ENCODE measurements at places on chromosomes 6 and 20. TPM values are rescaled to one million over a fixed set of nuclear protein-coding genes. Genes with fewer than 3 reads are reported as not detected.

DNA sequence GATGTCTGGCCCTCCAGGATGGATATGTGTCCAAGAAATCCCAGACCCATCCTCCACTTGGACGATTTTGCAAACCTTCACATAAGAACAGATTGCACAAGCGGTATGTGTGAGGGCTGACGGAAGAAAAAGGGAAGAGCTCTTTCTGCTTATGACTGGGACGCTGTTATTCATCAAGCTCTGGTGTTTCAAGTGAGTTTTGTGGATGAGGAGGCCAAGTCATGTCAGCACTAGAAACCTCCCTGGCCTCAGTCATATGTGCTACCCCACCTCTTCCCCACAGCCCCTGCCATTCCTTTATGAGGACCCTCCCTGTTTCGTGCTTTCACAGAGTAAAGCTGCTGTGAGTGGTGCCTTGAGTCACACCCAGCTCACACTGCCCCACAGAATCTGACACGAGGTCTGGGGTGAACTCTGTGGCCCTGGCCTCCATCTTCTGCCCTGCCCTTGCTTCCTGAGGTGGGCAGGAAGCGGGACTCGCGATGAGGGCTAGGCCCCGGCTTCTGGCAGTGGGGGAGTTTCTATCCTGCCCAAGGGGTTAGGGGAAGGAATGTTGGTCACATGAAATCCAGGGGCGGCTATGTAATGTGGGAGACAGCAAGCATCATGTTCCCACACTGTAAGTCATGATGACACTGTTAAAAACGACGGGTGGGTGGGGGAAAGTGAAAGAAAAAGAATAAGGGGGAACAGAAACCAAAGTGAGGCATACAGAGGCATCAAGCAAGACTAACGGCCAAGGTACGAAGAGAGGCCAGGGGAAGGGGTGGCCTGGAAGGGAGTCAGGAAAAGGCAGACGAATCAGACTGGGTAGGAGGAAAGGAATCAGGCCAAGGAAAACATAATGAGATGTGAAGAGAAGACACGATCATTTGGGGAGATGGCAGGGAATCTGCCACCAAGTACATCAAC lies 78.1 kb downstream of the PRDM1 start:
- peak; percentile 97 for DNase-seq

DNA sequence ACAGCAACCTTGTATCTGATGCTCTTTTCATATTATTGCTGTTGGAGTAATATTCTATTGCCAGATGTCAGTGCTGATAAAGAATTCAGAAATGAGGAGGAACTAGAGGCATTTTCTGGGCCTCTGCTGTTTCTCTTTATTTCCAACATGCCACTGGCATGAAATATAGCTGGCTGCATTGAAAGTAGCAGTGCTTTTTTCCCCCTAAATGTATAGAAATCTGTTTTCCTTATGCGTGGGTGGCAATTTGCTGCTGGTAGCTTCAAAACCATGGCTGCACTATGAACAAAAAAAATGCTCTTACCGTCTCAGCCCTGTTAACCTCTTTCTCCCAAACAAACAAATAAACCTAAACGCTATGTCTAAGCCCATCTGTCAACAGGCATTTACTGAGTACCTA lies 442.3 kb upstream of the AGPAT4 start:
- DNase-seq, result no peak

DNA sequence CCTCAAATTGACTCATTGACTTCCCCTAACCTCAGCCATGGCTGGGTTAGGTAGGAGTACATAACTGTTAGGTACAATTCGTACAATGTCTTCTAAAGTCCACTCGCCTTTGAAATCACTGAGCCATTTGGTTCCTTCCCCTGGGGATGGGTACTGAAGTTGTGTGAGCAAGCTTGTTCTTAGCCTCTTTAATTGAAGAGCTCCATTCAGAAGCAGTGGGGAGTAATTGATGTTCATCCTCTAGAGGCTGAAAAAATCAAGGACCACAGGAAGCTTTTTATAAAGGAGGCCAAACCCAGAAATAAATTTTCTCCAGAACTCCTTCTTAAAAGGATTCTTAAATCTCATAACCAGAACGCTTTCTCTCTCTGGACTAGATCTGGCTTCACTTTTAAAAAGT lies 60.6 kb downstream of the ANKS1A start:
- DNase-seq, result no peak

GRCh38 chr20:63834491-63834880 lies 3.4 kb upstream of the ZBTB46 start:
- DNase-seq, result no peak

- DNase-seq, result peak; percentile 79
Observed at GRCh38 chr6:85418059-85418458, 31.8 kb upstream of the NT5E start.

DNA sequence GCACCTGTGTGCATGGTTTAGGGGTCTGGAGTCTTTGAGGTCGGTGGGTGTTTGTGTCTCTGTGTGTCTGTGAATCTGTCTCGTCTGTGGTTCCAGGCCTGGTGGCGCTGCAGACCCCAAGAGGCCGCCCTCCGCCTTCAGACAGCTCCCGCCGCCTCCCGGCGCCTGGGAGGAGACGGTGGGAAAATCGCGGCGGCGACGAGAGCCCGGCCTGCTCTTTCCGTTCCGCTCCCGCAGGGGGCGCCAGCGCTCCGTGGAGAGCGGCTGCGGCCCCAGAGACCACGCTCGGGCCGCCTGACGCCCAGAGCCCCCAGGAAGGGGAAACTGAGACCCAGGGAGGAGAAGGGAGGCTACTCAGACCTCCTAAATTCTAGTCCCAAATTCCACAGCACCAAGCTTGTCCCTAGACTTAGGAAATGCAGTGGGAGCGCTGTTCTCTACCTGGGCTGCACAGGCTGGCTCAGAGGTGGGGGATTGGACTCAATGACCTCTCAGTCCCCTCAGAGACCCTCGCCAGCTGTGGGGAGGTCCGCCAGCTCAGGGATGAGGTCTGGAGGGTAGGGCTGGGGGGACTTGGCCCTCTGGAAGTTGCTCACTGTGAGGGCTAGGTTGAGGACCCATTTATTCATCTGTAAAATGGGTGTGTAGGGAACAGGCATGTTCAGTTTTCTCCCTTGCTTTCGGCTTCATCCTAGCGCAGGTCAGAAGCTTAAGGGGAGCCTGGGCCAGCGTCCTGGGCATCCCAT lies 36.9 kb upstream of the BLCAP start:
- DNase-seq, result peak; percentile 70

DNA sequence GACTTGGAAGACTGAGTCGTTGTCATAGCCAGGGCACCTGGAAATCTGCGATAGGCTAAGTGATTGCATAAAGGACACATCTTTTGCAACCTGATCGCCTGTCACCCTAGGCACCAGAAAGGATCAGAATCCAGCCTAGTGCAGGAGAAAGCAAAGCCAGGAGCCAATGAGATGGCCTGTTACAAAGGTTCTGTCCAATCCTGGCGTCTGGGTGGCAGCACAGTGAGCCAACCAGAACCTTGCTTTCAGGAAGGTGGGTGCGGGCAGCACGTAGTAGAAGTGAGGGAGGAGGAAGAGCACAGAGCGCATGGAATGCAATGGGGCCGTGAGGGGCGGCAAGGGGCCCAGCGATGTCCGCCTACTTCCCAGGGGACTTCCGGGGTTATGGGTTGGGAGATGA lies 120.4 kb upstream of the GGTLC1 start:
- DNase-seq, result no peak

DNA sequence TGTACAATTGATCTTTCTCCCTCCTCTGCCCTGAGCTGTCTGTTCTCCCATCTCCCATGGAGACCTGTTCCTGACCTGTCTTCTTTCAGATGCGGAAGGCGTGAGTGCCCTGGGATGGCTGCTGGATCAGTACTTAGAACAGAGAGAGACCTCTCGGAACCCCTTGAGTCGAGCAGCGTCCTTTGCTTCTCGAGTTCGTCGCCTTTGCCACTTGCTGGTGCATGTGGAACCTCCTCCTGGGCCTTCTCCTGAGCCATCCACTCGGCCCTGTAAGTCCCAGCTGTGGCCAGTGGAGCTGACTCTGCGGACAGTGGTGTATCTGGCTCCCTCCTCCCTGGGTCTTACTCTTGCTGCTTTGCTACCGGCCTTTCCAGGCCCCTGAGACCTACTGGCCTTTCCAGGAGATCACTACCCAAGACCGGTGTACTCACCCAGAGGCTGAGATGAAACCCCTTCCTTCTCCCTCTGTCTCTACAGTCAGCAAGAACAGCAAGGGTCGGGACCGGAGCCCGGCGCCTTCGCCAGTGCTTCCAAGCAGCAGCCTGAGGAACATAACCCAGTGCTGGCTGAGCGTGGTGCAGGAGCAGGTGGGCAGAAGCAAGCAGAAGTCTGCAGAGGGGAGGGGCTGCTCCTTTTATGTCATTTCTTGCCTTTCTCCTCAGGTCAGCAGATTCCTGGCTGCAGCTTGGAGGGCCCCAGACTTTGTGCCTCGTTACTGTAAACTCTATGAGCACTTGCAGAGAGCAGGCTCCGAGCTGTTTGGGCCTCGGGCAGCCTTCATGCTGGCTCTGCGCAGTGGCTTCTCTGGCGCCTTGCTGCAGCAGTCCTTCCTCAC lies 22.5 kb downstream of the CUL9 start:
- no peak for DNase-seq

- no peak for DNase-seq
Observed at GRCh38 chr6:85402071-85402470, 47.8 kb upstream of the NT5E start.

DNA sequence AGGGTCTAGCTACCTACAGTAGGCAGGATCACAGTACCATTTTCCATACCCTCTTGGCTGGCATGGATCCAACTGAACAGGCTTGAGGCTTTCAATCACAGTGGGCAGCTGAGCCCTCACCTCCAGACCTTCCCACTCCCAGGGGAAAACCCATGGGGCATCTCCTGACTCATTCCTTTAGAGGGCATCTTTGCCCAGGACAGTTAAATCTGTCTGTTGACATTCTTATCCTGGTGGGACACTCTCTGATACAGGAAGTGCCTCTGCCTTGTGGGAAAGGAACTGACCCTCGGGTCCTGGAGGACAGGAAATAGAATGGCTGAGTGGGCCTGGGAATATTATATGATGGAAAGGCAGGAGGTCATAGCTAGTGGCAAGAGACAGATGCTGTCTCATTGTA lies 10.2 kb upstream of the EPB41L1 start:
- no peak for DNase-seq

Gene MEI4
- 0.04 TPM for polyA plus RNA-seq

GRCh38 chr6:170128811-170129681 lies 161.8 kb downstream of the DLL1 start:
- no peak for DNase-seq

DNA sequence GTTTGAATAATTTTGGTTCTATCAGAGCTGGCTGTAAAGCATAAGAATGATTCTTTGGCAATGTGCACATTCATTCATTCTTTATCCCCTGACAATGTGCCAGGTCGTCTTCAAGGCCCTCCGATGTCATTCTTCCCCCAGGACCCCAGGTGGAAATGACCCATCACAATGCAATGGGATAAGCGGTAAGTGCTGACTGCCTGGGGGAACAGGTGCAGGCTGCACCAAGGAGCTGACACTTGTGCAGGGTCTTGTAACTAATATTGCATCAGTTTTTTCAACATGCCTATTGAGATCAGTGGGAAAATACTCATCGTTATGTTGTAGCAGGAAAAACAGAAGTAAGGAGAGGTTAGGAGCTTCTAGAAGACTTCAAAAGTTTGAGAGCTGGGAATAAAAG lies 105.6 kb downstream of the FOXC1 start:
- no peak for DNase-seq

DNA sequence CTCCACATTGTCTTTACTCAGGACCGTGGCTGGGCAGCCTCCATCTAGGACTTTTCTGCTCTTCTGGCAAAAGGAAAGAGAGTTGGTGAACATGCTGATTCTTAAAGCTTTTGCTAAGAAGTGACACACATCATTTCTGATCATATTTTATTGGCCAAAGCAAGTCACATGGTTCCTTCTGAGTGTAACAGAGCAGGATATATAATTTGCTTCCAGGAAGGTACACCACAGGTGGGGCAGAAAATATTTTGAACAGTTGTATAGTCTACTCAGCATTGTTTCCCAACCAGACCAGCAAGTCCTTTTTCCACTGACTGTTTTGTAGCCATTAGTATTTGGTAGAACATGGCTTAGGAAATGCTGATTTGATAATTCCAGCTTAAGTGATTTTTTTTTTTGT lies 73.5 kb downstream of the AKAP7 start:
- DNase-seq, result no peak

DNA sequence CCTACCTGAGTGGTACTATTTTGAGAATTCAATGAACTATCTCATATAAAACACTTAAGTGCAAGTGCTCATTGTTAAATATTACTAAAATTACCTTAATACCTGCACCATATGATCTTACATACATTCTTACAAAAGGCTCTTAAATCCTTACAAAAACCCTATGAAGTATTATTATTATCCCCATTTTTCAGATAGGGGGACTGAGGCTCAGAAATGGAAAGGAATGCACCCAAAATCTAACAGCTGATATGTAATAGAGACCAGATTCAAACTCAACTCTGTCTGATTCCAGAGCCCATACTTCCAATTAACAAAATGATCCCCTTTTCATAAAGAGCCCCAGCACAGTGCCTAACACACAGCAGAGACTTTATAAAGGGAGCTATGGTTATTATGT lies 17.5 kb downstream of the BCL2L1 start:
- no peak for DNase-seq

DNA sequence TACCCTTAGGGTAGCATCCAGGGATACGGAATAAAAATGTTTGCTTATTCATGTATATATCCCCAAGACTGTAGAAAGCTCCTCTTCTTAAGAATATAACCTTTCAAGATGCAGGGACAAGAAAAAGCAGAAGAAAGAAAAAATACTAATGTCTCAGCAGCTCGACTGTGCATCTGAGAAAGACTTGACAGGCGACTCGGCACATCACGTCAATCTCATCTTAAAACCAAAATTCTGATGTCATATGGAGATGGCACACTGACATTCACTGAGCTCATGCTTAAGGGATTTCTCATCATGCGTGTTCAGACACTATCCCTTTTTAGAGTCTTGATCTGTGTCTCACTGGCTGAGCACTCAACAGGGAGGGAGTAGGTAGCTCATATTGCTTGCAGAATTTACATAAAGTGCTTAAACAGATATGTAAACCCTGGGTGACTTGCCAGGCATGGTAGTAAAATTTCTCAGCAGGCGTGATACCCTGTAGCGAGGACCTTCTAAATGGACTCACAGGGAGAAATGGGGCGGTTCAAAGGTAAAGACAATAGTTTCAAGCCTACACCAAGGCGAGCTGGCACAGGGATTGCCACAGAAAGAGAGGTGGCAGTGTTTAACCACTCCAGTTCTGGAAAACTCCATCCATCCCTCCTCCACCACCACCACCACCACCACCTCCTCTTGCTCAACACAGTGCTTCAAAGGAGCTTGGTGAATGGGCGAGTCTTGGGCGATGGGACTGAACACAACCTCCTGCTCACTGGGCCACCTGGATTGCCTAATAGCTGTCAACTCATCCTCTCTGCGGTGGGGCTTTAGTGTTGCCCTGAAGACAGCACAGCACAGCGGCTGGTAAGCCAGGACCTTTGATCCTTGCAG lies 330.5 kb downstream of the TFAP2A start:
- DNase-seq, result no peak
